Stimulated activated CD8-positive, alpha-beta memory T cell treated with anti-CD3 and anti-CD28 coated beads, Interleukin-7, amount 100 ng/mL, for 24 hours (primary cell): ENCODE measurements at places on chromosomes 6 and 20.

GRCh38 chr20:63208346-63208909 is 7.5 kb downstream of the YTHDF1 start:
- DNase-seq = no peak

DNA sequence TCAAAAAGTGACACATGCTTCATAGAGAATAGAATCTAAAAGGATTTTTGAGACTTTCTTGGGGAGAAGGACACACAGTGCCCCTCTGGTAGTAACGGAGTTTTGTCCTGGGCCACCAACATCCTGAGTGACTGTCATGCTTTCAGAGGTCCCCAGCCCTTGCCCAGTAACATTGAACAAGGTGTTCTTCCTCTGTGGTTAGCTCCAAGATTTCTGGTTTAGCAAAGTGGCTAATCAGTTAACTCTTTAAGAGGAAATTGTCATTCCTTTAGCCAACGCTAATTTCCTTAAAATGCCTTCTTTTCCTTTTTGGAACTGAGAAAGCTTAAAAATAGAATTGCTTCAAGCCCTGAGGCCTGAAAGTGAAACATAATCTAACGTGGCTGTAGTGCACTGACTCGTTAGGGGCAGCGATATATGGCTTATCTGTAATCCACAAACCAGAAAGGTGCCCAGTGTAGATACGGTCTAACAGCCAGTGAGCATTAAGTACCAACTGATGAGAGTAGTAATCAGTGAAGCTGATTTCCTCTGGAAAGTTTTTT is 7.8 kb downstream of the E2F3 start:
- DNase-seq = no peak

GRCh38 chr20:25297141-25297905 is 49.4 kb downstream of the PYGB start:
- no peak for DNase-seq

GRCh38 chr6:9783567-9783966 is 631.3 kb downstream of the TFAP2A start:
- DNase-seq = no peak

DNA sequence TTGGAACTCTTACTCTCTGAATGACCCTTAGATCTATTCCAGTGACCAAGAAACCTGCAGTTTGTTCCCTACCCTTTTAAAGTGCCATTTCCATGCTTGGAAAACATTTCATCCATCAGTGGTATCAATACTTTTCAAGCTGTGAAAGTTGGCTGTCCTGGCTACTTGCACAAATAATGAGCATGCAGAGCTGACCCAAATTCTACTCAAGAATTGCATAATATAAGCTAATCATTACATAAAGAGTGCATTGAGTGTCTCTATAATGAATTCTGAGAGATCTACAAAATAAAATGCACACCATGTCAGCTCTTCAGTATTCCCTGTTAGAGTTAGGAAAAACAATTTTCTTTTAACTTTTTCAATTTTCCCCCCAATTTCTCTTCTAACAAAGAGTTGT is 181.3 kb upstream of the HS3ST5 start:
- DNase-seq = no peak

DNA sequence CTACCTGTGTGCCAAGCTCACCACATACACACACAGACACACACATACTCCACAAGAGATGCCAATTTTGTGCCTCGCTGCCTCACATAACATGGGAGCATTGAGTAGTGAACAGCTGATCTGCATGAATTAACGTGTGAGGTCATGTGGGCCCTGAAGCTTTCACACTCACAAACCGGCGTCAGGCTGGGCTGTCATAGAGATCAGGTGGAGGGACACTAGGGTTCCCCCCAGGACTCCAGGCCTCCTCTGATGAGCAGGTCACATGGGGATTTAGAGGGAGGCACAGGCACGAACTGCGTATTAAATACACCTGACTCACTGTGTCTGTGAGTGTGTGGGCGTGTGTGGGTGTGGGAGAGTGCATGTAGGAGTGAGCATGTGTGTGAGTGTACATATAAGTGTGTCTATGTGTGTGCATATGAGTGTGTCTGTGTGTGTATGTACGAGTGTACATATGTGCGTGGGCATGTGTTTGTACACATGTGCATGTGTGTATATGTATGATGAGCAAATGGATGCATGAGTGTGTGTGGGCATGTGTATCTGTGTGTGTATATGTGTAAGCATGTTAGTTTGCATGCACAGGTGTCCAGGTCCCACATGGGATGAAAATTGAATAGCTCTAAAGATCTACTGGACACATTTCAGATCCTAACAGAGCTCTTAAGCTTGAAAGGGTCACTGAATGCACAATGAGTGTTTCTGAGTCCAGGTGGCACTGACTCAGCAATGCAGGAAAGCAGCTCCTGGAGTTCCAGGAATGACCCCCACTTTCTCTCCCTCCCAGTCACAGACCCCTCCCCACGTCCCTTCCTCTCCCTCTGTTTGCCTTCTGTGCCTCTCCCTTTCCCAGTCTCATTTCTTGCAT is 336.6 kb downstream of the PREX1 start:
- DNase-seq = no peak

GRCh38 chr6:137097057-137097456 is 52.3 kb upstream of the IL20RA start:
- no peak for DNase-seq

DNA sequence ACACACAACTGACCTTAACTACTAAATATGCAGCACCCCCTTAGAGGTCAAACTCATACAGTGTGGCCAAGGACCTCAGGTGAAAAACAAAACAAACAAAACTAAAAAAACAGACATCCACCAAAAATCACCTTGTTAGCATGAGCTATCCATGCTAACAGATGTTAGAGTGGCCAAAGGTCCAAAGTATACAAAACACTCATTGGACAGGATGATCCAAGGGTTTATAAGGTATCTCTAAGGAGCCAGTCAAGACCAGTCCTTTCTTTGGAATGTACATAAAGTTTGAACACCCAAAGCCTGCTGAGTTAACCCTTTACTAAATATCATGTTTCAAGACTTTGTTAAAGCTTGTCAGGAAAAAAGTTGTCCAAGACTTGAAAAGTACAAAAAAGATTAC is 35.8 kb downstream of the THEMIS start:
- no peak for DNase-seq

DNA sequence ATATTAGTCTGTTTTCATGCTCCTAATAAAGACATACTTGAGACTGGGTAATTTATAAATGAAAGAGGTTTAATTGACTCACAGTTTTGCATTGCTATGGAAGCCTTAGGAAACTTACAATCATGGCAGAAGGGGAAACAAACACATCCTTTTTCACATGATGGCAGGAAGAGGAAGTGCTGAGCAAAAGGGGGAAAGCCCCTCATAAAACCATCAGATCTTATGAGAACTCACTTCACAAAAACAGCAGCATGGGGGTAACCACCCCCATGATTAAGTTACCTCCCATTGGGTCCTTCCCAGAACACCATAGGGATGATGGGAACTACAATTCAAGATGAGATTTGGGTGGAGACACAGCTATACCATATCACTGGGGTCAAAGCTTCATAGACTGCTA is 254.2 kb downstream of the ERMARD start:
- no peak for DNase-seq

DNA sequence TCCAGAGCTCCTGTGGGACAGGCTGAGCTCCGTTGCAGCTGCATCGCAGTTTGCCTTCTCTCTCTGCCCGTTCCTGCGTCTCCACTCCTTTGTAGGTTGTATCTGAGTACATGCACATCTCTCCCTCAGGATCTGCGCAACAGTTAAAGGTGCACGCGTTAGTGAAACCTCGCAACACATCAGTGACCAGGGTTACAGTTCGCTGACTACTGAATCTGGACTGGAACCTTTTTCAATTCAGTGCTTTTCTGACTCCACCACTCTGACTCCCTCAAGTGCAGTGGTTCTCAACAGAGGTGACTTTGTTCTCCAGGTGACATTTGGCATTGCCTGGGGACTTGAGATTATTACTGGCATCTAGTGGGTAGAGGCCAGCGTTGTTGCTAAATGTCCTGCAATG is 44.0 kb downstream of the UST start:
- DNase-seq = no peak

- no peak for DNase-seq
These were observed 29.6 kb downstream of the SUMO4 start for GRCh38 chr6:149429427-149430360.

DNA sequence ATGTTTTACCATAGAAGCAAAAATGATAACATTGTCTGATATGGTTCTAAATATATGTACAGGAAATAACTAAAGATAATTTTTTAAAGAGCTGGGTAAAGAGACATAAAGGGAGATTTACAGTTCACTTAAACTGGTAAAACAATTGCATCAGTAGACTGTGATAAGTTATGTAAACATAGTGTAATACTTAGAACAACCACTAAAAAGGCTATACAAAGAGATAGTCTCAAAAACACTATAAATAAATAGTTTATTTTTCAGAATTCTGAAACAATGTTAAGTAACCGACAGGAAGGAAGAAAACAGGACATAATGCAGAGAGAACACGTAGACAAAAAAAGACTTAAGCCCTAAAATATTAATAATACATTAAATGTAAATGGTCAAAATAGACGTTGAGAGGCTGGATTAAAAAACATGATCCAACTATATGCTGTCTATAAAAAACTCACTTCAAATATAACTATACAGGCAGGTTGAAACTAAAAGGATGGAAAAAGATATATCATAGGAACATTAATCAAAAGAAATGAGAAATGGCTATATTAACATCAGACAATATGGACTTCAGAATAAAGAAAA is 32.7 kb upstream of the ATXN1 start:
- DNase-seq = no peak

- no peak for DNase-seq
These were observed 4.5 kb upstream of the TNFAIP3 start for GRCh38 chr6:137862419-137863090.

DNA sequence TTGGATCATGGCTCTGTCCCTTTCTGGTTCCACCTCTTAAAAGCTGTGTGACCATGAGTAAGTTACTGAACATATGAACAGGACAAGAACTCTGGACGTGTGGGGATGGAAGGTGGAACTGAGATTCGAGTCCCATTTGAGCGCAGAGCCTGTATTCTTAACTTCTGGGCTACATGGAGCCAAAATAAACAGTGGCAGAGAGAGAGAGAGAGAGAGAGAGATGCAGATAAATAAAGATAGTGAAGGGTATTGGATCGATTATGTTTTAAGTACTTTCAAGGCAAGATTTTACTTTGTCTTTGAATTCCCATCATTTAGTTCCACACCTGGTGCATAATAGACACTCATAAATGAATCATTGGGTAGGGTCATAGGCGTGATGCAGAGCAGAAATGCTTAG is 39.7 kb downstream of the SLC35D3 start:
- no peak for DNase-seq
